Activated CD4-positive, alpha-beta T cell treated with anti-CD3 and anti-CD28 coated beads for 4 hours (primary cell): ENCODE measurements at places on chromosomes 12 and 14.

DNA sequence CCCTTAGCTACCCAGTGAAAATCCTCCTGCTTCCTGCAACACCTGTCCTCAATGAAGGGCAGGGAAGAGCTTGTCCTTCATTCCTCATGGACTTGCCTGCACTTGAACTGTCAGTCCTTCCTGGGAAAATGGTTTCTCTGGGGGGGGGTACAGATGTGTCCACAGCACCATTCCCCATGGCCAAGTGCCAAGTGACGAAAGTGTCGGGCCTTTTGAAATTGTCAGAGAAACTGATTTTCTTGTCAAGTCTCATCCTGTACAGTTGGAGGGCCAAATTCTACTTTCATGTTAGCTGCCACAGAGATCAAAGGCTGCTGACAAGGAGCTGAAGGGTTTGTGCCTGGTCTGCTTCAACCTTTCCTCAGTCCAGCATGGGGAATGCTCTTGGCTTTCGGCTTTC is 179.5 kb upstream of the PARP11 start:
- no peak for DNase-seq

GRCh38 chr12:84492351-84492883 is 420.2 kb downstream of the SLC6A15 start:
- DNase-seq: no peak

DNA sequence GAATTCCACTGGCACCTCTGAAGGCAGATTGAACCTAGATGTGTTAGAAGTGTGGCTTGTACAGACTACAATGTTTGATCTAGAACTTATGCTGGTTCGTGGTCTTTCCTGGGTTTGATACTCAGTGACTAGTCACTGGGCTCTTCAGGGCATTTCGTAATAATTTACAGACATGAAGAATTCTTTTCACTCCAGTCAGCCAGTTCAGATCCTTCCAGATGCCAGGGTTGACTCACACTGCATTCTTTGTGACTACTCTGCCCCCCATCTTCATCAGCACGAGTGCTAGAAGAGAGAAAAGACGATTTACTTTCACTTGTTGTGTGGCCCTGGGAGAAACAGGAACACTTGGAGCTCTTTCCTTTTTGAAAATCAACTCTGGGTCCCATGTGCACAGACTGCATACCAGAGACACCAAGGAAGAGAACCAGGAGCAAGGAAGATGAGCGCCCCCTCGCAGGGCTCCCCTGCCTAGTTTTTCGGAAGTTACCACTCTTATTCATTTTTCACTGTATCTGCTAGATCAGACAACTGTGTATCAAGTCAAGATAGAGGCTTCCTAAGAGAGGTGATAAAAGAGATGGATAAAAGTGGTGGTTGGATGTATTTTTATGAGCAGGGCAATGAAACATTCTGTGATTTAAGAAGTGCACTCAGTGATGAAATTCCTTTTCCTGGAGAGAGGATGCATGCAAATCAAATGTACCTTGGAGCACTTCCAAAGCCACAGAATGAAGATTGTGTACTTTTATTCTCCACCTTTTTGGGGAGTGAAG is 33.5 kb upstream of the EVL start:
- DNase-seq: no peak

DNA sequence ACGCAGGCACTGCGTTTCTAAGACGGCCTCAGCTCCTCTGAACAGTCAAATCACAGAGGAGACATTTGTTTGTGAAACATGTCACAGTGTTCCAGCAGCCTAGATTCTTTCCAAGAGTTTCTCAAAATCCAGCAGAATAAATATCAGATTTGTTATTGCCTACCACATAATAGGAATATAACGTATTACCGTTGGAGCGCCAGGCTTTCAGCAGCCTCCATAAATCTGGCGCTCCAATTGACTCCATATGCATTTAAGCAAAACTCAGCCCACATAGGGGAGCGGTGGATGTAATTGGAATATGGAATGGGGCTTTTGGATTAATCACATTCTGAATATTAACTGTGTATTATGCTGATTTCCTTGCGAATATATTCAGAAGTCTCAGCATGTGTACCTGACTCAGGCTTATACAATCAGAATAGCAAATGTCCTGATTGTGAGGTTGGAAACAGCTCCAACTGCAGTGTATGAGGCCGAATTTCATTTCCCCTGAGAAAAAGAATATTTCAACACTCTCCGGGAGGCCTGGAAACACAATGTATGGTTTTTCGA is 174.0 kb downstream of the ASCL4 start:
- no peak for DNase-seq

DNA sequence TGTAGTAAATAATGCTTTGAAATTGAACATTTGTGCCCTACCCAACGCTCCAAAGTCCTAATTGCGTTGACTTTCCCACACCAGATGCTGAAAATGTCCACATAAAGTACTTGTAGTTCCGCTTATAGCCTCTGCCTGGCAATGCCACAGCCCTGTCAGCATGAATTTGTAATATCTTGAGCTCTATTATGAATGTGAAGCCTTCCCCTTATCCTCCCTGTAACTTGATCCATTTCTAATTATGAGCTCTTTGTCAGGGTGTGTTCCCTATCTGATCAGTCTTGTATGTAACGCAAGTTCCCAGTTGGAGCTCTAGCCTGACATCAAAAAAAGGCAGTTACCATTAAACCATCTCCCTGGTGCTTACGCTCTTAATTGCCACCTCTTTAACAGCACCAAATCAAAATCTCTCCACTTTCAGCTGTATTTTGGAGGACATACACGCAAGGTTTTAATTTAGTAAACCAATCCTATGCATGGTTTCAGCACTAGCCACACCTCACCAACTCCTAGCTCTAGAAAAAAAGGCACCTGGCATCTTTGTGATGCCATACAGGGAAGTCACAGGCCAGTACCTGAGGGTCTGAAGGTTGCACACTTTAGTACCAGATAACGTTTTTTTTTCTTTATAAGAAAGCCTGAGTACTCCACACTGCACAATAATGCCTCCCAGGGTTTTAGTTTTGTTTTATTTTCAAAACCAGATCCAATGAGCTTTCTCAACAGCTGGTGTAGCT is 69.3 kb downstream of the EEA1 start:
- DNase-seq: no peak

DNA sequence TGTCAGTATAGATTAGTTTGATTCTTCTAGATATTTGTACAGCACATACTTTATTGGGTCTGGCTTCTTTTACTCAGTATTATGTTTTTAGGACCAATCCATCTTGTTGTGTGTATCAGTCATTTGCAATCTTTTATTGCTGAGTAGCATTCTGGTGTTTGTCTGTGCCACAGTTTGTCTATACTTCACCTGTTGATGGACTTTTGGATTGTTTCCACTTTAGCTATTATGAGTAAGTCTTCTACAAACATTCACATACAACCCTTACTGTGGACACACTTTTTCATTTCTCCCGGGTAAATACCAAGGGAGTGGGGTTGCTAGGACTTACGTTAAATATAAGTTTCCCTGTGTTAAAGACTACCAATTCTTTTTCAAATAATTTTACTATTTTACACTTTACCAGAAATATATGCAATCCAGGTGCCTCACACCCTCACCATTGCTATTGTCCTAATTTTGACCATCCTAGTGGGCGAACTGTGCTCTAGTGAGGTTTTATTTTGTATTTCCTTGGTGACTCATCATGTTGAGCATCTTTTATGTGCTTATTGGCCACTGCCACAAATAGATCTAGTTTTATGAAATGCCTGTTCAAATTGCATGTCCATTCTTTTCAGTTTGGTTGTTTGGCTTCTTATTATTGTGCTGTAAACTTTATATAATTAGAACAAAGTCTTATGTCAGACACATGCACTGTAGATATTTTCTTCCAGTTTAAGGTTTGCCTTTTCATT is 304.7 kb upstream of the TMTC1 start:
- DNase-seq: no peak

DNA sequence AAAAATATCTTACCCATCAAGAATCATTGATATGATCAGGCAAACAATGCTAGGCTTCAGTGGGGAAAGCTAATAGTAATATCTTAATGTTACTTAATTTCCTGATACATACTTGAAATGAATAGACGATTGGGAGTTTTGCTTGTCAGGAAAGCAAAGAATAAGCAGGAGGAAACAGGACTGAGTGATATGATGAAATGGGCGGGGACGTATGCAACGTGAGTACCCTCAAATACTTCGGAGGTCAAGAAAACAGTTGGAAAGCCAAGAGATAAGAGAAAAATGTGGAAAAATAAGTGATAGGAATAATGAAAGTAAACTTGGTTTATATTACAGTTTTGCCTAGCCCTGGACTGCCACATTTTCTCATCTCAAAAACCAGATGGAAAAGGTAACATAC is 49.2 kb downstream of the METTL25 start:
- no peak for DNase-seq

- no peak for DNase-seq
Measured at GRCh38 chr12:108691998-108692808, 39.1 kb downstream of the CORO1C start.

- no peak for DNase-seq
Measured at GRCh38 chr12:108232565-108232964, 103.5 kb downstream of the WSCD2 start.

DNA sequence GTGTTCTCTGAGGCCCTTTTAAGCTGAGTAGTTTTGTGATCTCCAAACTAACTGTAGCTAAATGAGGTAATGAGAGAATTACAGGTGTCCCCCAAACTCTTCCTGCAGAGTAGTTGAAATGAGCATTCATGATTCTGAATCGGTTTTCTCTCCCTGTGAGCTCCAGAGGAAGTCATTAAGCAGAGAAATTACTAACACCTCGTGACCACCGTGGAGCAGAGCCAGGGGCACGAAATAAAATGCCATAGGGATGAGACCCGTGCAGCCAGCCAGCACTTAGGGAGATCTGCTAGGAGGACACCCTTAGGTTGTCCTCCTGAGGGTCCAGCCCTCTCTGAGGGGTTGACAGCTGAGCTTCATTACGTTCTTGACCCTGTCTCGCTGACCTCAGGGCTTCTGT is 79.5 kb downstream of the SLC25A47 start:
- DNase-seq: no peak

DNA sequence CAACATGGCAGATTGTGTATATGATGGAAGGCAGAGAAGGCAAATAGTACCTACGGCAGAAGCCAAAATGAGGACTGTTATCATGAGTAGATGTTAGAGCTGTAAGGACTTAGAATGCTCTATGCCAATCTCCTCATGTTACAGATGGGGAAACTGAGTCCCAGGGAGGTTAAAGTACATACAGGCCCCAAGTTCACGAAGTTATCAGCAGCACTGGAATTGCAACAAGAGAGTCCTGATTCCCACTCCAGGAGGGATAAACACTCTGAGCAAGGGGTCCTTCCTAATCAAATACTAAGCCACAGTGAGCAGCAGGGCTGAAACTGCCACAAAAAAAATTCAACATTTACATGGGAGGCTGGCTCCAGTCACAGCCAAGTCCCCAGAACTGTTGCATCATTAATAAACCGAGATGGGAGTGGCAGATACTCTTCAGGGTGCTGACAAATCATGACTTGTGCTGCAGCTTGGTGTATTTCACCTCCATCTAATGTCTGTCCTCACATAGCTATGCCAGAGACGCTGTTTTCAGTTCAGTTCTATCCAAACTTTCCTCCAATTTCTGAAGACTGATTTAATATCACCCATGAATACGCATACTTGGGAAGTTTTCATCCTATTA is 24.2 kb downstream of the NUAK1 start:
- no peak for DNase-seq

- no peak for DNase-seq
Measured at GRCh38 chr12:83634726-83635267, 948.1 kb downstream of the TMTC2 start.

GRCh38 chr12:6956021-6956727 is 5.0 kb downstream of the PTPN6 start:
- no peak for DNase-seq

DNA sequence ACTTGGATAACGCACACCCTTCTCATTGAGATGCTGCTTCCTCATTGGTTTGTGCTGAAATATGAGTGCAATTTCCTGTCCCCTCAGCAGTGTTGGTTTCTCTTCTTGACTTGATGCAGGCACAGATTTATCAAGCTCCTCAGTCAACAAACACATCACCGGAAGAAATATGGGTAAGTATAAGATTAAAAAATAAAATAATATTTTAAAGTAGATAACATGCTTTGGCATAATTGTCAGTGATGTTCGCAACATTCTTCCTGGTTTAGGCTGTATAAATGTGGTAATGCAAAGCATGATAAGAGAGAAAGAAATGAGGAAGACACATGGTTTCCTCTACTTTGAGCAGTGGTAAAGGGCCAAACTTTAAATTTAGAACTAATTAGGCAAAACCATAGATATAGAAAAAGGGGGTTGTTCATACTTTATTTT is at the start of gene GPR65:
GPR65 (plus strand) TSS at position 86 of the 432 bp plus-strand sequence. CDS start 5,713 bp downstream, outside the sequence.
- DNase-seq: peak; percentile 39

- peak; percentile 42 for DNase-seq
Measured at GRCh38 chr12:3869865-3870264, 3.3 kb downstream of the PARP11 start.

GRCh38 chr12:39402922-39403321 is 40.0 kb downstream of the KIF21A start:
- DNase-seq: no peak

DNA sequence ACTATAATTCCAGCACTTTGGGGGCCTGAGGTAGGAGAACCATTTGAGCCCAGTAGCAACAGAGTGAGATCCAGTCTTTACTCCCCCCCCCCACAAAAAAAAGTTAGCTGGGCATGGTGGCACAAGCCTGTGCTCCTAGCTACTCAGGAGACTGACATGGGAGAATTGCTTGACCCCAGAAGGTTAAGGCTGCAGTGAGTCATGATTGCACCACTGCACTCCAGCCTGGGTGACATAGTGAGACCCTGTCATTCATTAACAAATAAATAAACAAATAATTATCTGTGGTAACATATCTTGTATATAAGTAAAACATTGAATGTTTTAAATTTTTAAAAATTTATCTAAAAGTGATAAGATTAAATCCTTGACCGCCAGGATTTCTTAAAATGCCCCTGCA is 4.8 kb downstream of the ENTPD5 start:
- DNase-seq: no peak

- no peak for DNase-seq
Measured at GRCh38 chr12:16506394-16506793, 99.6 kb downstream of the LMO3 start.

DNA sequence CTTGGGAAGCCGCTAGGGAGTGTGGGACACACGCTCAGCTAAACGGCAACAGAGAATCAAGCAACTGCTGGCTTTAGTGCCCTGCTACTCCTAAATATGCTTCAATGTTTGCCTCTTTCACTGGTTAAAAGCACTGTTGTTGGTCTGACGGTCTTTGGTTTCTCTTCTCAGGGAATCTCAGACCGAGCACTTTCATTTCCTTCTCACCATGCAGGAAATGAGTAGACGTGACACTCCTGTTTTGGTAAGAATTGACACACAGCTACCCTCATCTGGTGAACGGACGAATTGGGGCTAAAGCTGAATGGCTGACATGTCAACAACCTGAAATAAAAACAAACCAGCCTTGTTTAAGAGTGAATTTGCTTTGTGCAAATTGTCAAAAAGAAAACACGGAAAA is 57.5 kb upstream of the PIWIL1 start:
- DNase-seq: no peak

DNA sequence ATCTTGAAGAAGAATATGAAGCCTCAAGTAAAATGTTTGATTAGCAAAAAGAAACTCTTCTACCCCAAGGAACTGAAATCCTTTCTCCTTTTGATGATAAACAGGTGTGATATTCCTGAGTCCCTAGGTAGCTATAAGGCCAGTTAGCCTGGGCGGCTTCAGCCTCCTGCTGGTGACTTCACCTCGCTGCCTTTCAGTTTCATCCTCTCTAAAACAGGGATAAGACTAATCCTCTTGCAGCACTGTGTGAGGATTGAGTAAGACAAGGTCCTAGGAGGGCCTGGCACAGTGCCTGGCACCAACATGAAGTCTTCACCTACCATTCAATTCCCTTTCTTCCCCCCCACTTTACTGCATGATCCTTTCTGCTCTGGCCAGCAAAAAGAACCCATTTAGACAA is 42.1 kb downstream of the CIT start:
- DNase-seq: no peak
